T-helper 1 cell (primary cell): ENCODE measurements at places on chromosomes 6 and 20.

- DNase-seq: no peak
These were observed 79.7 kb downstream of the MMS22L start for GRCh38 chr6:97203343-97203742.

- DNase-seq: no peak
These were observed 102.8 kb downstream of the TMEM242 start for GRCh38 chr6:157220485-157220884.

GRCh38 chr6:160084198-160084776 lies 37.3 kb upstream of the SLC22A1 start:
- no peak for DNase-seq

- DNase-seq: no peak
These were observed 79.7 kb upstream of the NFATC2 start for GRCh38 chr20:51622004-51622874.

DNA sequence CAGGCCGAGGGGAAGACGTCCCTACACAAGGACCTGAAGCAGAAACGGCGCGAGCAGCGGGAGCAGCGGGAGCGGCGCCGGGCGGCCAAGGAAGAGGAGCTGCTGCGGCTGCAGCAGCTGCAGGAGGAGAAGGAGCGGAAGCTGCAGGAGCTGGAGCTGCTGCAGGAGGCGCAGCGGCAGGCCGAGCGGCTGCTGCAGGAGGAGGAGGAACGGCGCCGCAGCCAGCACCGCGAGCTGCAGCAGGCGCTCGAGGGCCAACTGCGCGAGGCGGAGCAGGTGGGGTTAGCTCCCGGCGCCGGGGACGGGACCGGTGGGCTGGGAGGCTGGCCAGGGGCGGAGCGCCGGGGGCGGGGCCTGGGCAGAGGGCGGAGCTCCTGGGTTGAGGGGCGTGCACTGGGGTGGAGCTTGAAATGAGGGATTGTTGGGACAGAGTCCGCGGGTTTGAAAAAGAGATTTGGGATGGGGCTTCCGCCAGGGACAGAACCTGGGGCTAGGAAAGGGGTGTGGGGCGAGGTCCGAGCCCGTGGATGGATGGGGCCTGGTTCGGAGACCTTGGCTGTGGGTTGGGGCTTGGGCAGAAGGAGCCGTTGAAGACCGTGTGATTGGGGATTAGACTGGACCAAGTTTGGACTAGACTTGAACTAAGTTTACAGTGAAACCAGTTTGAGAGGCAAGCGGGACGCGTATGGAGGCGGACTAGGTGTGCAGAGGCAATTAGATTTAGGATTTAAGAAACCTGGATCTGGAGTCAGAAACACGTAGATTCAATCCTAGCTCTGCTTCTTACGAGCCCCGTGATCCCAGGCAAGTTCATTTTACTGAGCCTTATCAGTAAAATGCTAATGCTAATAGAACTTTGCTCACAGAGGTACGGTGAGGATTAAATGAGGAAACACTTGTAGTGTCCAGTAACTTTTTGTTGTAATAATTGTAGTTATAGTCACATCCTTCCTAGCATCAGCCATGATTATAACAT lies 20.9 kb downstream of the DEF6 start:
- DNase-seq: no peak

- DNase-seq: no peak
These were observed 243.5 kb upstream of the HS3ST5 start for GRCh38 chr6:114586298-114586697.

DNA sequence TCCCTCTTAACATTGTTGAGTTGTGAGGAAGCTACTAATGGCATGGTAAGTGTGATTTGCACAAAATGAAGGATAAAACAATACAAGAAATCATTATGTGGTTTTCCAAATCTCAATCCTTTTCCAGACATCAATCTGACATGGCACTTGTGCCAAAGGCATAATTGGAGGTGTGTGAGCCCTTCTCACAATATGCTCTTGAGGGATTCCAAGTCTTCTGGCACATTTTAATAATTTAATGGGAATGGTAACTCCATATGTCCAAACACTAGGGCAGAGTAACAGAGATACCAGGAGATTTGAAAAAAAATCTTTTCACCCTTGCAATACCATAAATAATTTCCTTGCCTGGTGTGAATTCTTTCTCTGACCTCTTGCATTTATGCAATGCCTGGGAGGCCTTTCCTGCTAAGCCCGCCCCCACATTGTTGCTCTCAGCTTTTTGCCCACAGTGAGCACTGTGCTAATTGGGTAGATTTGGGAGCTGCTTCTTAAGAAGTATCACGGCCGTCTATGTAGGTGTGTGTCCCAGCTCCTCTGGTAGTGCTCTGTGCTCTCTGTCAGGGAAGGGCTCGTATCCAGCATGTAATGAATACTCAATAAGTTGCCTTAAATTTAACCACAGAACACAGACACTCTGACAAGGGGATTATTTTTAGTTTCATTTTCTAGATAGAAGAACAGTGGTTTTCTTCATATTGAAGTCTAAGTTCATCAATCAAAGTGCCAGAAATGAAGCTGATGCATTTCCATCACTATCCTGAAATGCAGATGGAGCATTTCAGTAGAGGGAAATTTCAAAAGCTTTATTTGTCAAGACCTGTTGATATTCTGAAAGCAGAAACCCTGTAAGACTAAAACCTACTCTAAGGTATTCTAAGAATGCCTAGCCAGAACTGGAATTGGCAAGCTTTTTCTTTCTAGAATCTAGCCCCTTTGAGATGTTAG lies 54.4 kb upstream of the CEP85L start:
- DNase-seq: peak; percentile 3

- no peak for DNase-seq
These were observed 61.5 kb upstream of the HDDC2 start for GRCh38 chr6:125363039-125363823.

DNA sequence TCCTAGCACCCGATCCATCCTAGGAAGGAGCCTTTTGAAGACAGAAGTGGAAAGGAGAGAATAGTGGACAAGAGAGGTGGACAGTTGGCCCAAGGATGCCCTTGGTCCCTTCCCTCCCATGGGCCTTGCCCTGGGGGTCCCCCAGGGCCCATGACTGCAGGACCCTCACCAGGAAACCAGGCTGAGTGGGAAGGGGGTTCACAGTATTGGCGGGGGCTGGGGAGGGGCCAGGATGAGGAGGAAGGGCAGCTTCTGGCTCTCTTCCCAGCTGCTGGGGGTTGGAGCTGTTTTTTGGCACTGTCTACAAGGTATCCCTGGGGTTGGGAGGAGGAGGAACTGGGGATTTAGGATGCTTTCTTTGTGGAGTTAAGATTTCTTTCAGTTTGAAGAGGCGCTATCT lies 4.0 kb upstream of the DSN1 start:
- no peak for DNase-seq

DNA sequence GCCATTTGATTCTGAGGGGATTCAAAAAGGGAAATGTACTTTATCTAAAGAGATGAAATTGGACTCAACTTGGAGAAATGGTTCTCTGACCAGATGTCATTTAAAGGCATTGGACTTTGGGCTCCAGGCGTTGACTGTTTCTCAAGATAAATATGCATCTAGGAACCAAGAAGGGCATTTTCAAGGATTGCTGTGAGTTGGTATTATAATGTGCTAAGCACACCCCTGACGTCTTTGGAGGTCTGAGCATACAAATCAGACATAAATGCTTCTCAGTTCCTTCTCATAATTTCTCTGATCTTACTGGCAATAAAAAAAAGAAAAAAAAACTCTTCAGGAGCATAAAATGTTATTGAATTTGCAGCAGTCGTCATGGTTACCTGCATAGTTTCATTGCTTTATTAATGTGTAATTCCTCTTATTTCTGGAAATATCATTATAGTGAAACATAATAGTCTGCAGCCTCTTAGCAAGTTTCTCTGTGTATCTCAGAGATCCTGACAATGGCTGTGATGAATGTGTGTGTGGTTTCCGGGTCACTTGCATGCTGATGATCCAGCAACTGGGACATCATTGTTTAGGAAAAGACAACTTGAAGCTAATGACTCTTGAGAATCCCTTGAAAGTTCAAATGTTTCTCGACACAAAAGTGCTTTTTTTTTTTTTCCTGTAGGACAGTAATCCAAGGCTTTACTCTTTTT lies 136.0 kb downstream of the AIG1 start:
- DNase-seq: no peak

DNA sequence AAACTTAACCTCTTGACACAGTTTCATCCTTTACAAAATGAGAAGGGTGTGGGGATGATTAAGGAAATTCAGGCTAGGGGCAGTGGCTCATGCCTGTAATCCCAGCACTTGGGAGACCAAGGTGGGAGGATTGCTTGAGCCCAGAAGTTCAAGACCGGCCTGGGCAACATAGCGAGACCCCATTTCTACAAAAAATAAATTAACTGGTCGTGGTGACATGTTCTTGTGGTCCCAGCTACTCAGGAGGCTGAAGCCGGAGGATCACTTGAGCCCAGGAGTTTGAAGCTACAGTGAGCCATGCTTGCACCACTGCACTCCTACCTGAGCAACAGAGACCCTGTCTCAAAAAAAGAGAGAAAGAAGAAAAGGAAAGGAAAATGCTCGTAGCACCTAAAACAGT lies 9.0 kb downstream of the ZSWIM3 start:
- DNase-seq: no peak

- no peak for DNase-seq
These were observed 10.0 kb downstream of the TXNDC5 start for GRCh38 chr6:7900621-7901020.

DNA sequence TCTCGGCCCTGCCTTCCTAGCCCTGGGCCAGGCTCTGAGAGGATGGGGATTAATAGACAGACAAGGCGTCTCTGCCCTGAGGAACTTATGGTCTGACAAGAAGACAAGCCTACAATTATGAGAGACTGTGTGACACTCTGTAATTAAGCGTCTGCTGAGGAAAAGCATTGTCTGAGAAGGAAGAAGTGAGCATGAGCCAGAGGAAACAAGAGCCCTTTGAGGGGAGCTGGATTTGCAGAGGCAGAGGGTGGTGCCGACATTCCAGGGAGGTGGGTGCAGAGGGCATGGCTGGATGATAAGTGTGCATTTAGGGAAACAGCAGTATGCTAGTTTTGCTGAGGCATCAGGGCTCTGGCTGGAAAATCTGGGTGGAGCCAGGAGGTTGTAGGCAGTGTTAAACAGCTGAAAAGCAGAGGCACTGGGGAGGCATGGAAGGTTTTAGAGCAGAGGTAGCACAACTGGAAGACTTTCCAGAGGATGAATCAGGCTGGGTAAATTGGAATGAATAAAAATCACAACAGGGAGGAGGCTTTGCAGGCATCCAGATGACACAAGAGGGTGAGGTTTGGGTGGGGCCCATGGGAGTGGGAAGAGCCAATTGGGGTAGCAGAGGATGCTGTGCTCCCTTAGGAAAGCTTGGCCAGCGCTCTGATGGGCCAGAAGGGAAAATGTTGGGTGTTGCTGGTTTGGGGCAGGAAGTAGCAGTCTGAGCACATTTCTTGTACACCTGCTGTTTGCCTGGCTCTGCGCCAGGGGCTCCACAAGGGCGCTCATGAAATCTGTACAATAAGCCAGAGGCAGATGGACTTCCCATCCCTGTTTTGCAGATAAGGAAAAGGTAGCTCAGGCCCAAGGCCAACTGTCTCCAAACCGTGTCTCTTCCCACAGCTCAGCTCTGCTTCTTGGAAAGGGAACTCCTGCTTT lies 74.0 kb upstream of the MYL9 start:
- DNase-seq: peak; percentile 46

- DNase-seq: no peak
These were observed 27.7 kb upstream of the PTPN1 start for GRCh38 chr20:50482396-50482981.

DNA sequence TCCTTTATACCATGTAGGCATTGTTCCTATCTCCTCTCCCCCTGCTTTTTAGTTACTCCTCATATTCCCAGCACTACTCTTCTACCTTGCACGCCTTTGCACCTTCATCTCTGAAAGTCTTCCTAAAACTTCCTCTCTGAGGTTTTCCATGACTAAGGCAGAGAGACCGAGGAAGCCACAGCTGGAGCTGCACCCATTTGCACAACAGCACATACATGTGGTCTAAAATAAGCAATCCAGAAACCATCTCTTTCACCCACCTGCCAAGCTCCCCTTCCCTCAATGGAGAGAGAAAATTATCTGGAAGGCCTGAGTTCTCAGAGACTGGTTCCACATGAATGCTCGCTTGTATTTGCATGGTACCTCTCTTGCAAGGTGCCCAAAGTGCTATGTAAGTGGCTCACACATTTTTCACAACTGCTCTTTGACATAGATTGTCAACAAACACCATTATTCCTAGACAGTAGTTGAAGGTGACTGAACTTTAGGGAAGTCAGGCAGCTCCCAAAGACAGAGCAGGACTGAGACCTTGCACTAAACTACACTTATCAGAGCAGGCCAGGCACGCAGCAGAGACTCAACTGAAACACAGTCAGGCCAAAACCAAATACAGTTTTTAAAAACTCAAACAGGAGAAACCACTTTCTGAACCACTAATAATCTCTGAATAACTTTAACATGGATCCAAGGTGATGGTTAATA lies 313.2 kb downstream of the TFAP2A start:
- no peak for DNase-seq

- no peak for DNase-seq
These were observed 188.4 kb upstream of the PHACTR1 start for GRCh38 chr6:12528136-12528535.

DNA sequence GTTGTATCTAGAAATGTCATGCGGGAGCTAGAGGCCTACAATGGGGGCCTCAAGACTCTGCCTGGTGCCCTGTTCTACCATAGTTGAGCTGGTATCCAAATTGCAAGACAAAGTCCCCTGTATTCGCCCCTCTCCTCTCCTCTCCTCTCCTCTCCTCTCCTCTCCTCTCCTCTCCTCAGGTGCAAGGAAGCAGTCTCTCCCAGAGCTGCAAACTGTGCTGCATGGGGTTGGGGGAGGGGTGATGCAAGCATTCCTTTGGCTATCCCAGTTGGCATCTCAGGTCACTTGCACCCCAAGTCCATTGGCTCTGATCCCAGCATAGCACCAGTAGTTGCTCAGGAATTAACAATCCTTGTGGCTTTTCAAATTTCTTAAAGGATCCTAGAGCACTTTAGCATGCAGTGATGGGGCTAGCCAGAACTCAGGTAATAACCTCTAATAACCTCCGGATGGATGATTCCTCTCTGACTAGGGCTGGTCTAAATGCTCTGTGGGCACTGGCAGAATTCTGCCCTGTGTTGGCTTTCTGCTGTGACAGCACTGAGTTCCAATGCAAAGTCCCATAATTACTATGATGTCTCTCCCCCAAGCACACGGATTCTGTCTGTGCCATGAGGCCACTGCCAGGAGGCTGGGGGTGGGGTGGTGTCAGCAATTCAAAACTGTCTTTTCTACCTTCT lies 35.3 kb downstream of the TAF11 start:
- no peak for DNase-seq

DNA sequence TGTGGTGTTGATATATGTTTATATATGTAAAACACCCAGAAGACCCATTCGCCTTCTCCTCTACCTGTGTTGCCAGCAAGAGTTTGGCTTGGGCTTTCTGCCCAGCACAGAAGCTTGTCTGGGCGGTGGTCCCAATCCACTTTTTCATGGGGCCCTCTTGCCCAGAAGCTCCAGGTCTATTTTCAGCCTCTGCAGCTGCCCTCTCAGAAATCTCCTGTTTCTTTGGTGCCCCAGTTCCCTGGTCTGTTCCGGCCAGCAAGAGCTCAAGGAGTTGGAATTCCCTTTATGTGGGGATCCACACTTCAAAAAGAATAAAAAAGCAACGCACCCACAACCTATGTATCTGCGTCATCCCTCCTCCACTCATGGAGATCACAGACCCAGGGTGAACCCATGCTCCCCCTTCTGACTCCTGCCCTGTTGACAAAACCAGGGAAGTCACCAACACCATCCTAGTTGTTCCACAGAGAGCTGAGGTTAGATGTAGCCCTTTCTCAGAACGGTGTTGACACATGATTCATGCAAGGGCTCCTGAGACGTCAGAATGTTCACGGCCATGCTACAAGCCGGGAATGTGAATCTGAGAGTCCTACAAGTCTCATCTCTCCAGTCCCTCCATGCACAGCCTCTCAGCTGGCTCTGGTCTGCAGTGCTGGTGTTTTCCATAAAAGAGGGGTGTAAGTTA lies 156.8 kb upstream of the RIN2 start:
- DNase-seq: no peak
